ENCODE measurements at places on chromosomes 7 and 10. TPM values are rescaled to one million over a fixed set of nuclear protein-coding genes. Genes with fewer than 3 reads are reported as not detected.

GRCh38 chr10:79132681-79133381 is 64.1 kb downstream of the ZMIZ1 start:
- no peaks in the 10 kb centered on the region for H3K27me3 ChIP-seq
- no peak for DNase-seq
- no peak overlapping the region for H3K27ac ChIP-seq
- H3K36me3 ChIP-seq: peaks cover 20% of the 10 kb centered on the region
- no peak overlapping the region for H3K4me3 ChIP-seq

- H3K4me1 ChIP-seq: peaks cover 32% of the 10 kb centered on the region
- peak; percentile 34 for DNase-seq
- H3K27me3 ChIP-seq: no peaks in the 10 kb centered on the region
- H3K36me3 ChIP-seq: peaks cover 5% of the 10 kb centered on the region
Observed at GRCh38 chr10:74585231-74586087, 240.9 kb upstream of the KAT6B start.

DNA sequence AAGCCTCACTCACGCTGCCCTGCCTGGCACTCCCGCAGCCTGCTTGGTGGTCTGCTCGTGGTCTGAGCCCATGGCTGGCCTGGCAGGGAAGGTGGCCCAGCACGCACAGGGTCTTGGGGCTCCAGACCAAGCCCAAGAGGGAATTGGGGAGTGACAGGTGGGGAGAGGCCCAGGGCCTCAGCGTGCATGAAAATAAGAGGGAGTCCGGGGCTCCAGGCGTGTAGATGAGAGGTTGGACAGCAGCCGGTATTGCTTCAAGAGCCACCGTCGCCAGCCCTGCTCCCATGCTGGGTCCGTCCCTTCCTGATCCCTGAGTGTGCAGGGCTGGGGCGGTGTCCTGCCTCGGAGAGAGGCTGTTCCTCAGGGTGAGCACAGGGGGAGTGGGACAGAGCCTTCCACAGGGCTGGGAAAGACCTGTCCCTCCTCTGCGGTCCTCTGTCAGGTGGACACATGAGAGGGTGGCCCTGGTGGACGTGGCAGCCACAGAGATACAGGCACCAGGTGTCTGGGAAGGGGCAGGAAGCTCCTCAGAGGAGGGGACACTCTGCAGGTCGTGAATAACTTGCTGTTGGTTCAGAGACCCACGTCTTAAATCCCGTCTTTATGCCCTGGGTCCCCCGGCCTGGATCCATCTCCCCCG is 113.1 kb downstream of the INPP5A start:
- DNase-seq: no peak
- no peaks in the 10 kb centered on the region for H3K27me3 ChIP-seq
- H3K4me1 ChIP-seq: no peaks in the 10 kb centered on the region
- H3K4me3 ChIP-seq: no peak overlapping the region
- peaks cover 12% of the 10 kb centered on the region for H3K36me3 ChIP-seq

GRCh38 chr10:88117869-88118632 is 254.6 kb downstream of the PTEN start:
- H3K4me3 ChIP-seq: no peak overlapping the region
- H3K36me3 ChIP-seq: no peaks in the 10 kb centered on the region
- no peaks in the 10 kb centered on the region for H3K27me3 ChIP-seq
- H3K4me1 ChIP-seq: no peaks in the 10 kb centered on the region

DNA sequence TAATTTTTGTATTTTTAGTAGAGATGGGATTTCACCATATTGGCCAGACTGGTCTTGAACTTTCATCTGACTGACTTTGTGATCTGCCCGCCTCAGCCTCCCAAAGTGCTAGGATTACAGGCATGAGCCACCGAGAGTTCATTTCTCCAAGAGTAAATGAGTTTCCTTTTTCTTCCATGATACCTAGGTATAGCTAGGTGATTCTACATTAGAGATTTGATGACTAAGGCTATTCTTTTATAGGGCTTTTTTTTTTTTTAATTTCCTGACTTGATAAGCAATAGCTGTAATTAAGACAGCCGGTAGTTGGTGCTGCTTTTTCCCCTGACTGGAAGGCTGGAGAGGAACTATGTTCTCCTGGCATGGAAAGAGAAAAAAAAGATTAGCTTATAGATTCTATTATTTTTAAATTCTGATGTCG is 3.3 kb downstream of the PTPN12 start:
- peak; percentile 11 for DNase-seq
- H3K4me3 ChIP-seq: peak overlapping the region; percentile 78
- H3K27me3 ChIP-seq: no peaks in the 10 kb centered on the region
- peaks cover 28% of the 10 kb centered on the region for H3K4me1 ChIP-seq

DNA sequence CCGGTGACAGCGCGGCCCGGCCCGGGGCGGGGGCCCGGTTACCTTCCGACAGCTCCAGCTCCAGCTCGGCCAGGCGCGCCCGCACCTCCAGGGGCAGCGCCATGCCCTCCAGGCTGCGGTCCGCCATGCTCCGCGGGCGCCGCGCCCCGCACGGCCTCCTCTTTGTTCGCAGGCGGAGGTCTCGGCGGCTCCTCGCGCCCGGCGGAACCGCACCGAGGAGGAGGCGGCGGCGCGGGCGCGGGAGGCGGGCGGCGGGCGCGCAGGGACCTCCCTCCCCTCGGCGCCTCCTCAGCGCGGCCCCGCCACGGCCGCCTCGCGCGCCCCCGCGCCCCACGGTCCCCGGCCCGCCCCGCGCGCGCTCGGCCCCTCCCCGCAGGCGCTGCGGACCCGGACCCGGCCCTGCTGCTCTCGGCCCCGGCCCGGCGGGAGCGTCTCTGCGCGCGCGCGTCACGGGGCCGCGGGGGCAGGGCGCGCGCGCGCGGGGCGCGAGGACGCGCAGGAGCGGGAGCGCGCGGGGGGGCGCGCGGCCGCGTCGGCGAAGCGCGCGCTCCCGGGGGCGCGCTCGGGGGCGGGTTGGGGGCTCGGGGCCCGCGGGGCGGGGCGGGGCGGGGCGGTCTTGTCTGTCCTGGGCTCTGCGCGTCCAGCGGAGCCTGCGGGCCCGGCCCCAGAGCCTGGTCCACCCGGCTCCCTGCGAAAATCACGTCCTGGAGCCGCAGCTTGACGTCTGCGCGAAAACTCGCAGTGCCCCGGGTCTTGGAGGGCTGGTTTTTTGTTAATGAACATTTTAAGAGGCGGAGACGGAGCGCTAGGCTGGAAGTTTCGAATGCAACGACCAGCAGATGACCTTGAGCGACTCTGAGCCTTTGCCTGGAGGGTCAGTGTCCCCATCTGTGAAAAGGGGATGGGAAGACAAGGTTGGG is at the start of gene DIP2C:
DIP2C (minus strand) TSS at position 217 of the 920 bp plus-strand sequence; CDS start at position 127, 90 bp downstream.
- no peak within 1 kb of the TSS for H3K4me3 ChIP-seq
- no peak within 1 kb of the TSS for H3K27ac ChIP-seq
- DNase-seq: no peak
- H3K4me1 ChIP-seq: peaks cover 5% of the 10 kb centered on the region
- H3K27me3 ChIP-seq: peaks cover 12% of the 10 kb centered on the region

The MMS19 gene
- total RNA-seq: 67.0 TPM

The NEUROD6 gene
- total RNA-seq: not detected

The MNX1 gene
- total RNA-seq: 0.47 TPM

The GPNMB gene
- total RNA-seq: 1.6 TPM

The MCM10 gene
- 3.5 TPM for total RNA-seq

The DNAH11 gene
- total RNA-seq: 0.91 TPM

The CYP3A7 gene
- not detected for total RNA-seq

The TWIST1 gene
- total RNA-seq: 16.1 TPM

All from MCF 10A (cell line).